ENCODE measurements at places on chromosomes 1 and 21.

- no peak for DNase-seq
Measured at GRCh38 chr1:223199094-223199647, 56.1 kb upstream of the TLR5 start.

- DNase-seq = peak; percentile 95
Measured at GRCh38 chr1:201310986-201311355, 27.7 kb downstream of the PKP1 start.

GRCh38 chr21:31248598-31248997, 95.5 kb downstream of the TIAM1 start:
- DNase-seq = no peak

DNA sequence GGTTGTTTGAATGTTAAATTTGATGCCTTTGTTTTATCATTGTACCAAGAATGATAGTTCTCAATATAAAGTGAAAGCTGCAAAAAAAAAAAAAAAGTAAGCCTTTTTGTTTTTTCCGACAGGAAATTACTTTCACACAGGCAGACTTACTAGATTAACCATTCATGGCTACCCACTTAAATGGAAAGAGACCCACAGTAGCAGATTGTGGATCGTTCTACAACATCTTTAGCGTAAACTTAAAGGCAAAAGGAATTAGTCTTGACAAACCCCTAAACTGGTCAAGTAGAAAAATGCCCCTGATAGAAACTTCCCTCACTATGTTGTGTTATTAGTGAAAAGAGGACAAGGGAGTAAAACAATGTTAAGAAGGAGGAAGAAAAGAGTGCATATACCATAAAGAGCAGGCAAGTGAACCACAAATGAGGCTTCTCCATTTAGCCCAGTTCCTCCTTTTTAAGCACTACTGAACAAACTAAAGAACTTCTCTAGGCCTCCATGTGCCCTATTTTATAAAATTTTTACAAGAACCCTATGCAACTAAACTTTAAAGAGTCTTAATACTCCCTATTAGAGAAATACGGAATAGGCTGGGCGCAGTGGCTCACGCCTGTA, 1560.3 kb downstream of the MRPL39 start:
- DNase-seq = no peak

DNA sequence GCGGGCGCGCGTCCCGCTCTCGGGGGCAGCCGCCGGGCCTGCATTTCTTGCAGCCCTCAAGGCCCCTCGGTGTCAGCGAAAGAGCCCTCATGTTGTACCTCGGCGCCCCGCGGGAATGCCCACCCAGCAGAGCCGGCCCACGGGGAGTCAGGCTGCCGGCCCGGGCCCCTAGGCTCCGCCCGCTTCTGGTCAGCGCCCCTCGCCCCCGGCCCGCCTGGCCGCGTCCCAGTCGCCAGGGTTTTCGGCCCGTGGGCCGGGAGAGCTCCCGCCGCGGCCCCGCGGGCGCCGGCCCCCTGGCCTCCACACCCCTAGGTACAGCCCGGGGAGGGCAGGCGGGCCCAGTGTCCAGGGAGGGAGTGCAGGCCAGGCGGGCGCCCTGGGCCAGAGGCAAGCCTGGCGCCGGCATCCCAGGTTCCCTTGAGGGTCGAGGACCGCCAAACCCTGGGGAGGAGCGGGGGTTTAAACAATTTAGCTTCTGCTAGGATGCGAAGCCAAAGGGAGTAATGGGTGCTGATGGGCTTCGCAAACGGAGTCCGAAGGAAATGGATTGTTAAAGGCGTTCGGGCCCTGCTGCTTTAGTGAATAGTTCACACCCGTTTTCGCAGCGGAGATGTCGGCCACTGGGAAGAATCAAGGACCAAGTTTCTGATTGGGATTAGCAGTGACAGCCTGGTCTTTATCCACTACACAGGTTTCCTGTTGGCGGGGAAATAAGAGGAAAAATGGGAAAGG, 486 bp upstream of the KCNA3 start:
- no peak for DNase-seq

GRCh38 chr1:236164273-236164672, 21.9 kb downstream of the GPR137B start:
- no peak for DNase-seq

DNA sequence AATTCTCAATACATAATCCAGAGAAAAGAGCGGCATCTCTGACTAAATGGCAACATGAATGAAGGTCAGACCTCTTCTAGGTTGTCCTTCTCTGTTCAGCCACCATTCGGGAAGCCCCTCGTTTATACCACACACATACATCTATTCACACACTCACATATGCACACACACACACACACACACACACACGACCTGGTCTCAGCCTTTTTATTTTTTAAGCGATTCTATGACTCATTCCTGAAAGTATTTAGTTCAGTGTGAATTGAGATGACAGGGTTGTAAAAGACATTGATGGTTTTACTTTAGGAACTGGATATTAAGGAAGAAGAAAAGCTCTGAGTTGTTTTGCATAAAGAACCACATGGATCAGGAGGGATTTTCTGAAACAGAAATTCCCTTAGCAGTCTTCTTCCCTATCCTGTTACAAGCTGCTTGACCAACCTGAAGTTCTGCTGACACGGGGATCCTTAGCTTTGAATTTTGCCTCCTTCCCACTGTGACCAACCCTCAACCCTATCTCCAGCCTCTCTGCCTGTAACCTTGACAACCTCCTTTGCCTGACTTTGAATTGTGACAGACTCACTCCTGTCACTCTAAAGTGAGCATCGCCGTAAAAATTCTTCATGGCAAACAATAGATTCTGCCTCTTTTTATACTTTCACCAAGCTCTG, 383.1 kb upstream of the ESRRG start:
- no peak for DNase-seq

DNA sequence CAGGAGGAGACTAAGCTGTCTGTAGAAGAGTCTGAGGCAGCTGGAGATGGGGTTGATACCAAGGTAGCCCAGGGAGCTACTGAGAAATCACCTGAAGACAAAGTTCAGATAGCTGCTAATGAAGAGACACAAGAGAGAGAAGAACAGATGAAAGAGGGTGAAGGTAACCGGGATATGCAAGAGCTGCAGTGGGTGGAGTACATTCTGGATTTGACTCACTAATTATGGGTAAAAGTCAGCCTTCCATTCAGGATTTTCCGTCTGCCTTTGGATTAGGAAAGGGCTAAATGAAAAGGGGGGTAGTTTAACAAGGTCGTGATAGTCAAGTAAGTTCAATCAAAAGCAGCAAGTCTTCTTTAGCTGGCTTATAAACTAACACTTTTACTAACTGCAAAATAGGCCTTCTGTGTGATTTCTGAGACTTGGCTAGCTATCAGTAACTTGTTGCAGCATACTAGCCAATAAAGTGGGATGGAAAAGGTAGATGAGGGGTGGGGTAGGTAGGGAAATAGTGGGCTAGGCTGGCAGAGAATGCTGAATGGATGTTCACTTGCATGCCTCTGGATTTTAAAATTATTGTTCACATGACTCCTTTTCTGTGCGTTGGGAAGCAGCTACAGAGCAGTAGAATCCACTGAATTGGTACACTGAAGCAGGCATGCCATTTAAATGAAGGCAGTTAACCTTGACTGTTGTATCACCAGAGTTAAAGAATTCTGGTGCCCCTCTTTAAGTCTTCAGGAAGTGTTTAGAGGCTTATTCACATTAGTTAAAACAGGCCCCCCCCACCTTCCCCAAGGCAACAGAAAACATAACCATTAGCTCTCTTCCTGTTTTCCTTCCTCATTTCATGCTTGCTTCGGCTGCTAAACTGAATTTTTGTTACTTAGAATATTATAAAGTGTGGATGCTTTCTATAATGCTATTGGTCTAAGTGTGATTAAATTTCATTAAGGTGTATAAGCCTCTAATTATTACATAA, 15.4 kb downstream of the CCDC17 start:
- DNase-seq = no peak

- DNase-seq = no peak
Measured at GRCh38 chr1:29934255-29934772, 698.0 kb downstream of the PTPRU start.

GRCh38 chr1:30688920-30689794, 34.2 kb downstream of the MATN1 start:
- no peak for DNase-seq

DNA sequence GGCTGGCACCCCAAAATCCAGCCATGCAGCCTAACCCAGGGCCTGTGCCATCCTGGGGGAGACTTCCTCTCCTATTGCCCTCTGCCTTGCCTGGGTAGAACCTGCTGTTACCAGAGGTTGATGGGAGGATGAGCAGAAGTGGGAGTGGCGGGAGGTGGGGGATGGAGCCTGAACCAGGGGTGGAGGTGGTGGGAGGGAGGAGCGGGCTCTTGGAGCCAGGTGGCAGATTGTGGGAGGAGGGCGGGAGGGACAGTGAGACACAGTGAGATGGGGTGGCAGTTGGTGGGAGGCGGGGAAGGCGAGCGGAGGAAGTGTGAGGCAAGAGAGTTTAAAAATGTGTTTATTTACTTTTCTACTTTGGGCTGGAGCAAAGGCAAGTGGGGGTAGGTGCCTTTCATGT, 87.3 kb downstream of the KCNJ6 start:
- no peak for DNase-seq

DNA sequence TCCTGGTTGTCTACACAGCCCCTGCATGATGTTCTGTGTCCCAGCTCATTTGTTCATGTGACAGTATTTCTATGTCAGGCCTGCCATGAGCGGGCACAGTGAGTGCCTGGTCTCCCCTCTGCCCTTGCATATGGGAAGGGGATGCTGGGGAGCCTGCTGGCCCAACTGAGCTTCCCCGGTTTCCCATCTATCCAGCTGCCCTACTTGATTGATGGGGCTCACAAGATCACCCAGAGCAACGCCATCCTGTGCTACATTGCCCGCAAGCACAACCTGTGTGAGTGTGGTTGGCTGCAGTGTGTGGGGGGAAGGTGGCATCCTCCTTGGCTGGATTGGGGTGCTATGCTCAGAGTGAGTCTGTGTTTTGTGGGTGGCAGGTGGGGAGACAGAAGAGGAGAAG, 1.5 kb downstream of the GSTM4 start:
- DNase-seq = no peak

DNA sequence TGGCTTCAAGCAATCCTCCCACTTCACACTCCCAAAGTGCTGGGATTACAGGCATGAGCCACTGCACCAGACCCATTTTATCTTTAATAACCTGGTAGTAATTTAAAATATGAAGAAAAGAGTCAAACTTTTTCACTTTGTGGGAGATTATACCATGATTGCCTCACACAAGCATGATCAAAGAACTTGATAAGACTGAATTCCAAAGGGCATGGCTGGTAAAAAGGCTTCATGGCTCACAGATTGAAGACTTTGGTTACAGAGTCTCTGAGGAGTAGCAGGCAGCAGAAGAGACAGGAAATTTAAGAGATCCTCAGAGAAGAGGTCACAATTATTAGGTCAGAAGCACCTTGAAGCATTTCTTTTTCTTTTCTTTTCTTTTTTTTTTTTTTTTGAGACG, 16.4 kb upstream of the RGSL1 start:
- no peak for DNase-seq

DNA sequence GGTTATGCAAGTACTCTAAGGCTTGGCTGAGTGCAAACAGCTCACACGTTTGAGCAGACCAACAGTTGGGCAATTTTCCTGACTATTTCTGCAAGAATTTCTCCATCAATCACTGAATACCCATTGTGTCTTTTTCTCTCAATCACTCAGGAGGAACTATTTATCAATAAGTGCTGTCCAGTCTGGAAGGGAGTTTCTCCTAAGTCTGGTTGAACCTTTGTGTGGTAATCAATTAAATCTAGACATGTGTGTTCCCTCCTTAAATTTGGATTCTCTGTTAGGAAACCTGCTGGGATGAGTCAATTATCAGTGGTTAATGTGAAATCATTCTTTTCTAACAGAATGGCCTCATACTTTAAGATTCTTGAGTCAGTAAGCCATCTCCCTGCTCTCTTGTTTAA, 6.8 kb upstream of the AADACL3 start:
- DNase-seq = no peak

GRCh38 chr21:45748593-45748992, 105.1 kb downstream of the PCBP3 start:
- DNase-seq = no peak

GRCh38 chr1:152980676-152981075, 3.2 kb upstream of the SPRR1A start:
- no peak for DNase-seq

DNA sequence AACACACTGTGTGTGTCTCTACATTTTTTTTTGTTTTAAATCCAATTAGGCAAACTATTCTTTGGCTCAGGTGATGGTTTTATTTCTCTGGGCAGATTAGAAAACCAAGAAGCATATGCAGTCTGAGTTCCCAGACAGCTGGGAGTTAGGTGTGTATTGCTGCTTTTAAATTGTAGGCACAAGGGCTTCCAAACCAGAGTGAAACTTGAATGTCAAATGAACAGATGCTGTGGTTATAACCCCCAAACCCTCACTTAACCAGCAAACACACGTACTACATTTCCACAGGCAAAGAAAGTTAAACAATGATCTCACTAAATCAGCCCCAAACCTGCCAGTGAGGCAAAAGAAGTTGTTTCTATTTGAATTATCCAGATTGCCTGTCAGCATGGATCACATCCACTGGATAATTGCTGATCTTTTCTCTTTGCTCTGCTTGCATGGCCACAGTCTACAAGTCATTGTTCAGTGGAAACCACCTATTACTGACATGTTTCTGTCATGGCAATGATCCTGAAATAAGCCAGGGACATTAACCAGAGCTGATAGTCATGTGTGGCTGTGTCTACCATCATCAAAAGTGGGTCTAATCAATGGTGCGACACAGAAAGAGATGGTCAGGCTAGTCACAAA, 576.5 kb upstream of the PLXNA2 start:
- DNase-seq = no peak

GRCh38 chr1:31891280-31891679, 46.9 kb downstream of the PTP4A2 start:
- DNase-seq = no peak

GRCh38 chr1:181102841-181103240, 14.3 kb downstream of the IER5 start:
- no peak for DNase-seq

DNA sequence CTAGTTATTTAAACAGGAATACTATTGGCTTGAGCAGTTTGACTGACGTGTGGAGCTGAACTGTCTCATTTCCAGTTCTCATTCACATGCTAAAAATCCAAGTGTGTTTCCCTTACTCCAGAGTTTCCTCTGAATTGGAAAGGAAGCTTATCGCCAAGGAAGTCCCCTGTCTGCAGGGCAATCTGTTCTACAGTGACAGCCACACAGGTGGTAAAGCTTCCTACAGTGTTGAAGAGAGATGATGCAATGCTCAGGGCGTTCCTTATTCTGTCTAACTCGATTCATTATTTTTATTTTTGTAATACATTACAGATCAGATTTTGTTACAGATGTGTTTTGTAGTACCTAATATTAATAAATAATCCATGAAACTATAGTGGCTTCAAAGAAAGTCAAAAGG, 41.3 kb downstream of the ADAMTS5 start:
- no peak for DNase-seq

Data from NCI-H1105 treated with DMSO at 0.1 percent for 48 hours (cell line).